ENCODE measurements at places on chromosomes 1 and 21.

DNA sequence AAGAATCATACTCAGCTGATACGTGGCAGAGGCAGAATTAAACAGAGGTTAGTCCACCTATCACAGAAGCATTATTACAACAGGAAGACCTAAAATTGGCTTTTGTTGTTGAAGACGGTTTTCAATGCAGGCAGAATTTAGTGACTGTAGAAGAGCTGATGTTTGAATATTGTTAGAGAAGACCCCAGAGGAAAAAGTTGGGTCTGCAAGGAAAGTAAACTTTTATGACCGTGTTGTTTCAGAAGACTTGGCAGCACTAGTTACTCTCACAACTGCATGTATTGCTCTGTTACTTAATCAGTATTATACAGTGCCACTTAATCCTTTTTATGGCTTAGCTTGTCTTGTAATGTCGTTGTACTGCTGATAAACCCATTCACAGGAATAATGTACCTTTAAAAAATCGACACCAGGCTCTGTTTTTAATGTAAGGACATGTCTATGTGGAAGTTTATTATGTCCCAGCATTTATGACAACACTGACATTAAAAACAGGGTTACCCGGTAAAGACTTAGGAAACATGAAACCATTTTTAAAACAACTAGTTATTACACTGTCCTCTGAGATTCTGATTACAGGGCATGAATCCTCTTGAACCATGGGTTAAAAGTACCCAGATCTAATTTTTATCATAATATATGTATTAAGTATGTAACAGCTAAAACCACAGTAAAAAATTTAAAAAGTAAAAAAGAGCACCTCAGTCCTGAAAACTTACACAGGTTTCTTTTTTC, 235.4 kb downstream of the TTLL7 start:
- DNase-seq: no peak

DNA sequence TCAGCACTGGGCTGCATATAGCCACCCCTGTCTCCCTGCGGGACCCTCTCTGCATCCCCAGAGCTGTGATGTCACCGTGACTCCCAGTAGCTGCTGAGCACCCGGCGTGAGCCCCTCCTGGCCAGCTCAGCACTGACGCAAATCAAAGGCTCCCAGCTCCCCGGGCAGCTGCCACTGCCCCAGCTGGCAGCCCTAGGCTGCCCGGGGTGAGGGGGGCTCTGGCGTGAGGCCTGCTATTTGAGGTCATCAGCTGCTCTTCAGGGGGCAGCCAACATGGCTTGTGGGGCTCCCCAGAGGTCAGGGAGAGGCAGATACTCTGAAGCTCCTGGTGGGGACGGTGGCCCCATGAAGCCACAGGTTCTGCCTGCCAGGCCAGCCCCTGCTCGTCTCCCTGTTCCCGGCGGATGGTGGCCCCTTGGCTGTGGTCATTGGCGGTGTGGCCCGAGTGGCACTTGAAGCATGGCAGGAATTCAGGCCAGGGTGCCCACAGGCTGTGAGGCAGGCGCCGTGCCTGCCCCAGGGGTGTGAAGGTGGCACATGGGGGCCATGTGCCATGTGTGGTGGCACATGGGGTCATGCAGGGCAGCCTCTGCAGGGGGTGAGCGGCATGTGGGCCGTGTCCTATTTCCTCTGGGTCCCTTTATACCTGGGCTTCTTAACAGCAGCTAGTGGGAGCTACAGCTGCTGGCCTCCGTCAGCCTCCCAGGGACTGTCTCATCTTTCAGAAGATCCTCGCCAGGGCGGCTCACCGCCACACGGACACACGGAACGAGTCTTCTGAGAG, 85.4 kb downstream of the SIK1 start:
- no peak for DNase-seq

DNA sequence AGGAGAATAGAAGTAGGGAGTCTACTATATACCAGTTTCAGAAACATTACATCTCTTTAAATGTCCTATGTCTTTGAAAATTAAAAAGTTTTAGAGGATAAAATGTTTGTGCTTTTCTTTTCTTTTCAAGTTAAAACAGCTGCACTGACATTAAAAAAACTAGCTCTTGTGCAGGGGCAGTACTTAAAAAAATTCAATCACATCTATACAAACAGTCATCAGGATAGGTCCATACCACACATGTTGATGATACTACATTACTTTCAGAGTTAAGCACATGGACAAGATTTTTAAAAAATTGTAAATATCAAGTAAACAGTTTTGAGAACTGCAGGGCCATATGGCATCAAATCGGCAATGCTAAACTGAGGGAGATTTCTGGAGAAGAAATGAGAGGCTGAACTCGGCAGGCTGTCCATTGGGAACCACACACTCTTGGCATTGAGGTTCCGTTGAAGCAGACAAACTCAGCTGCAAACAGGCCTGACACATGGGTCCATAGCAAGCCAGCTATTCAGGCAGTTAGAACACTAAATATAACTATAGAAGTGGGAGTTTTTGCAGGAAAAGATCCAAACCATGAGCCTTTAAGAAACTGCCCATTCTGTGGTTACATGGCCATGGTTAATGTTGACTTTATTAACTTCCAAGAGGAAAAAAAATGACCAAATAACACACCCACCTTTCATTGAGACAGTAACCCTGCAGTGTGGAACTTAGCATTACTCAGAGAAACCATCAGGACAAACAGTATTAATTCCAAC, 84.5 kb upstream of the BCL10 start:
- no peak for DNase-seq

GRCh38 chr1:58927722-58928085, 143.9 kb upstream of the JUN start:
- no peak for DNase-seq

GRCh38 chr1:24688621-24689195, 45.6 kb downstream of the SRRM1 start:
- DNase-seq: no peak

GRCh38 chr1:10939654-10940450, 72.6 kb upstream of the TARDBP start:
- DNase-seq: no peak

Data from RWPE2 (cell line).